ENCODE measurements at places on chromosomes 16 and 17. TPM values are rescaled to one million over a fixed set of nuclear protein-coding genes. Genes with fewer than 3 reads are reported as not detected.
A peak's percentile ranks its signal among the peaks of the same experiment; 100 is the strongest.

GRCh38 chr17:10793816-10794215, 10.1 kb downstream of the TMEM238L start:
- DNase-seq = no peak

- no peak for DNase-seq
These were observed 9.2 kb downstream of the FSCN2 start for GRCh38 chr17:81537343-81537855.

ARL2BP gene
- 44.7 TPM for total RNA-seq

DNA sequence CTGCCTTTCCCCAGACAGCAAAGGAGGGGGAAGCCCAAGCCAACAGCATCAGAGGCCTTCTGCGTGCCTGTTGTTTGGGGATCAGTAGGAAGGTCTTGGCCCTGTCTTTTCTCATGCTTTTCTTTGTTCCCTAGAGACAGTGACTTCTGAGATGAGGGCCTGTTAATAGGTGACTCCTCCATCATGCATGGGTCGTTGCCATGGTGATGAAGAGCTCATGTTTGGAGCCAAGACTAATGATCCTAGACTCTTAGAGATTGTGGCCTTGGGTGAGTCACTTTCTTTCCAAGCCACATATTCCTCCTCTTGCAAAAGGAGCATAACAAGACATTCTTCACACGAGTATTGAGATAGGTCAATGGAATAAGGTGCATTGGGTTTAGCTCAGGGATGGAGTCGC, 201.1 kb upstream of the ASIC2 start:
- no peak for DNase-seq

- no peak for DNase-seq
These were observed 408.6 kb downstream of the UTP18 start for GRCh38 chr17:51668963-51669246.

IRF8 gene
- total RNA-seq = 7.6 TPM

- DNase-seq = no peak
These were observed at the start of gene LGALS9 for GRCh38 chr17:27630607-27631410. Gene LGALS9 (plus strand): TSS chr17:27631188. CDS start chr17:27631266, 78 bp downstream.

- DNase-seq = no peak
These were observed 56.6 kb upstream of the RBBP6 start for GRCh38 chr16:24482681-24483202.

- DNase-seq = no peak
These were observed 512 bp downstream of the PMM2 start for GRCh38 chr16:8798174-8798527.

DNA sequence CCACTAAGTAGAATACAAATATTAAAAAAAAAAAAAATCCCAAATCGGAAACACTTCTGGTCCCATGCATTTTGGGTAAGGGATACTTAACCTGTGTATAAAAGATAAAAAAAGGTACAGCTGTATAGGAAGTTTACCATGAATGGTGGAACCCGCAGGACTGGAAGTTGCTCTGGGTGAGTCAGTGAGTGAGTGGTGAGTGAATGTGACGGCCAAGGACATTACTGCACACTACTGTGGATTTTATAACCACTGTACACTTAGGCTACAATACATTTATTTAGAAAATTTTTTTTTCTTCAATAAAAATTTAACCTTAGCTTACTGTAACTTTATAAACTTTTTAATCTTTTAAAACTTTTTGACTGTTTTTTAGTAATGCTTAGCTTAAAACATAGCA, 71.3 kb upstream of the BCAR1 start:
- DNase-seq = no peak

DNA sequence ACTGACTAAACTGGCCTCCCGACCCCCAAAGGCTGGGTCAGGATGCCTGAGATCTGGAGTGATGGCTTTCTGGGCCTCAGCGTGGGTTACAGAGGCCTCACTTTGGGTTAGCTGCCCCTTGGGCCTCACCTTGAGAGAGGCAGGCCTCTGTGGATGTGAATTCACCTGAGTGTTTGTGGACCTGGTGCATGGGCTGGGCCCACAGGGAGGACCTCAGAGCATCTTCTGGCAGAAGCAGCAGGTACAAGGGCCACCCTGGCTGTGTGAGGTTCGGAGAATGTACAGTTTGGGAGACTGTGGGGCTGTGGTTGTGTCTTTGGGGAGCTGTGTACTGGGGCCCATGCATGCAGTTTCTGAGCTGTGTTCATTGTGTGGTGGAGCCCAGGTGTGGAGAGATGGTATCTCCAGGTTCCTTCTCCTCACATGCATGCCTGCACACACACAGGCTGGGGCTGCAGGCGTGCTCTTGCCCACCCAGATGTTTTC, 18.3 kb downstream of the RARA start:
- no peak for DNase-seq

GRCh38 chr17:76027159-76027839, at the start of gene EVPL:
Gene EVPL (minus strand): TSS chr17:76027306. CDS start chr17:76027198, 108 bp downstream.
- no peak for DNase-seq

- no peak for DNase-seq
These were observed 12.4 kb downstream of the ZSCAN10 start for GRCh38 chr16:3086596-3087242.

DNA sequence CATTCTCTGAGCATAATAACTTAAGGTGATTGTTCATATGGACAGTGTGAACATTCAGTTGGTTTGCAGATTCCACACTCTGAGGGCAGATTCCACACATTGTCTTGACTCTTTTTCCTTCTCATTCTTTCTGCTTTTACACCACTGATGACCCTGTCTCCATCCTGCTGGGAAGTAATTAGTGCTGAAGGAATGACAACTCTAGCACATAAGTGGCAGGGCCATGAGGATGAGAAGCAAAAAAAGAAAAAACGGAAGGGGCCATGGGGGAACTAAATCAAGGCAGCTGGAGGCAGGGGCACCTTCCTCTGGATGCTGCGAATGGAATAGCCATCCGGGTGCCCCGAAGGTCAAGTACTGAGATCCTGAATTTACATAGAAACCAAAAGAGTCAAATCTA, 944.0 kb downstream of the KCNJ2 start:
- no peak for DNase-seq

DNA sequence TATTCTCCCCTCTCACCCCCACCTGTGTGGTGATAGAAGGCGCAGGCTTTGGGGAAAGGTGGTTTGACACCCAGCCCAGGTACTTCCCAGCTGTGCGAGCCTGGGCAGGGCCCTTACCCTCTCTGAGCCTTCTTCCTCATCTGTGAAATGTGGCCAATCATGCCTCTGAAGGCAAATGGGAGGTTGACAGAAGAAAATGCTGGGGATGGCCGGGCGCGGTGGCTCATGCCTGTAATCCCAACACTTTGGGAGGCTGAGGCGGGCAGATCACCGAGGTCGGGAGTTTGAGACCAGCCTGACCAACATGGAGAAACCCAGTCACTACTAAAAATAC, 43.7 kb downstream of the CRISPLD2 start:
- no peak for DNase-seq

DNA sequence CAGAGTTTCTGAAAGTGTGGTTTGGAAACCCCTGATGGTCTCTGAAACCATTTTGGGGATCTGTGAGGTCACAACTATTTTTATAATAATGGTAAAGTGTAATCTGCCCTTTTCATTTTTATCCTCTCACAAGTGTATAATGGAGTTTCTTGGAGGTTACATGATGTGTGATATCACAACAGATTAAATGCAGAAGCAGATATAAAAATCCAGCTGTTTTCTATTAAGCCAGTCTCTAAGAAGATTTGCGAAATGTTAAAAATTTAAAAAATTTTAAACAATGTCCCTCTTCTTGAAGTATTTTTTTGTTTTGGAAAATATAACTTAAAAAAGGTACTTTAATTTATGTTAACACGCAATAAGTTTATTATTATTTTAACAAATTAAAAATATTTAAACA, 48.7 kb downstream of the RPGRIP1L start:
- DNase-seq = no peak

NDEL1 gene
- total RNA-seq = 66.5 TPM

PROCA1 gene
- 1.5 TPM for total RNA-seq

NAGS gene
- total RNA-seq = 4.9 TPM

DNA sequence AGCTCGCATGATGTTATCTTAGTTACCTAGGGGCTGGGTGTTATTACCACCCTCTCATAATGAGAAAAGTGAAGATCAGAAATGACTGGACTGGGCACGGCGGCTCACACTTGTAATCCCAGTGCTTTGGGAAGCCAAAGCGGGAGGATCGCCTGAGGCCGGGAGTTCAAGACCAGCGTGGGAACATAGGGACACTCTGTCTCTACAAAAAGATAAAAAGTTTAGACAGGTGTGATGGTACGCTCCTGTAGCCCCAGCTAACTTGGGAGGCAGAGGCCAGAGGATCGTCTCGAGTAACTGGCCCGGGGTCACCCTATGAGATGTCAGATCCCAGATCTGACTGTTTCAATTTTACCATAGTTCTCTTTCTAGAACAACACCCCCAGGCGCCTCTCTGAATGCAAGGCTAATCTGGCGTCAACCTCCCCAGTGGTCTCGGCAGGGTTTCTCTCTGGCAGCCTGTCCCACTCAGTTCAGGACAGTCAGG, 1.9 kb upstream of the CCDC102A start:
- DNase-seq = peak; percentile 77

KCNJ12 gene
- total RNA-seq = 2.2 TPM

PRSS33 gene
- not detected for total RNA-seq

DNA sequence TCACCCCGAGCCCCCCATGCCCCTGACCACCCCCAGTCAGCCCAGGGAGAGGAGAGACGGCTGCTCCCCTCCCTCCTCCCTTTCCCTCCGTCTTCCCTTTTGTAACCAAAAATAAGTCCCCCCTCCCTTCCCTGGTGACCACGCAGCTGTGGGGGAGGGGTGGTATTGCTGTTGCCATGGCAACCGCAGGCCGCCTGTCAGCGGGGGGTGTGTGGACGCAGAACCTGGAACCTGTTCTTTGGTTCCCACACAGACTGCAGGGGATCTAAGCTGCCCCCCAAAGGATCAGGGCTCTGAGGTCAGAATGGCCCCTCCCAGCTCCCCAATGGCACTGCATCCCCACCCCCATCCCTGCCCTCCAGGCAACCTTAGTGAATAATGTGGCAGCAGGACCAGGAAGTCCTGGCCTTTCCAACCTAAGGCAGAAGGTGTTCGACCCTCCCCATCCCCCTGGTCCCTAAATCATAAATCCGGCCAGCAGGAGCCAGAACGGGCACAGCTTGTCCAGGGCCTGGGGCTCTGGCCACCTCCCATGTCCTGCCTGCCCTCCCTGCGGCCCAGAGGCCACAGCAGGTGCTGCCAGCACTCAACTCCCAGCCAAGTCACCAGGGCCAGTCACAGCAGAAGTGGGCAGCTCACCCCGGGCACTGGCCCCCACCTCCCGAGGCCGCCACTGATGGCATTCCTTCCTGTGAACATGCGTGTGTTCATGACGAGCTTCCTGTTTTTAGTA, 12.0 kb downstream of the CA4 start:
- no peak for DNase-seq

KRTAP4-1 gene
- total RNA-seq = not detected

MC1R gene
- total RNA-seq = 4.4 TPM

- DNase-seq = no peak
These were observed 444 bp downstream of the HELZ start for GRCh38 chr17:67244431-67245072.

GRCh38 chr17:4816826-4817225, 9.9 kb downstream of the PLD2 start:
- DNase-seq = no peak

- no peak for DNase-seq
These were observed 254.7 kb upstream of the CDH11 start for GRCh38 chr16:65376601-65377000.

GRCh38 chr16:76897816-76898215, 293.2 kb upstream of the MON1B start:
- DNase-seq = no peak

GNAO1 gene
- 16.2 TPM for total RNA-seq

- no peak for DNase-seq
These were observed 44.6 kb downstream of the MRM3 start for GRCh38 chr17:826778-827177.

Data from vagina (tissue), 2 donors.